ENCODE measurements at places on chromosomes 11 and 22. TPM values are rescaled to one million over a fixed set of nuclear protein-coding genes. Genes with fewer than 3 reads are reported as not detected.

DNA sequence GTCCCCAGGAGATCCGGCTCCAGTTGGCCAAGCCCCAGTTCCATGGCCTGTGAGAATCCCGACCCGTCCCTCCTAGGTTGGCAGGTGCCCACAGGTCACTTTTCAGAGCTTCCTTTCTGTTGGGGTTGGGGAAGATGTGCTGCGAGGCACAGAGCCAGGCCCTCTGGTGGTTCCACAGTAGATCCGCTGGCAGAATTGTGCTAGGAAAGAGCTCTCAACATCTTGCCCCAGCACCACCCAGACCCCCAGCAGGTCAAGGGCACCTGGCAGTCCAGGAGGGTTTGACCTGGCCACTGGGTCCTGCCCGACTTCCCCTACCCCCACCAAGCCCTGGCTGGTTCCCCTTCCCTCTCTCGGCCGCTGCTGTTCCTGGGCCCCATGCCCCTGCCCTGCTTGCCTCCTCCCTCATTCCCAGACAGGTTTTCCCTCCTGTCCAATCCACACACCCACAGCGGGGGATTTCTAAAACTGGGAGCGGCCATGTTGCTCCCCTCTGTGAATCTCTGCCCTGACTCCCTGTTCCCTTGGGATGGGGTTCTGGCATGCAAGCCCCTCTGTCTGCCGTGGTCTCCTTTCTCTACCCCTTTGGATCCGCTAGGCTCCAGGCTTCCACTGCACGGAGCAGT lies 26.2 kb upstream of the GCAT start:
- no peaks in the 10 kb centered on the region for H3K36me3 ChIP-seq
- DNase-seq, result no peak
- no peak overlapping the region for H3K27ac ChIP-seq
- no peaks in the 10 kb centered on the region for H3K27me3 ChIP-seq
- H3K4me1 ChIP-seq, result peaks cover 18% of the 10 kb centered on the region
- H3K4me3 ChIP-seq, result no peak overlapping the region

- H3K4me1 ChIP-seq, result peaks cover 42% of the 10 kb centered on the region
- H3K27ac ChIP-seq, result no peak overlapping the region
- H3K27me3 ChIP-seq, result peaks cover 50% of the 10 kb centered on the region
- H3K36me3 ChIP-seq, result no peaks in the 10 kb centered on the region
These were observed 60.6 kb upstream of the RASD2 start for GRCh38 chr22:35479985-35480550.

Gene TRIM77
- polyA plus RNA-seq, result not detected

- H3K36me3 ChIP-seq, result no peaks in the 10 kb centered on the region
- no peaks in the 10 kb centered on the region for H3K27me3 ChIP-seq
- peak overlapping the region; percentile 96 for H3K27ac ChIP-seq
- H3K4me1 ChIP-seq, result peaks cover 86% of the 10 kb centered on the region
- H3K4me3 ChIP-seq, result no peak overlapping the region
These were observed 28.5 kb downstream of the CD44 start for GRCh38 chr11:35167426-35167954.

GRCh38 chr11:126024123-126024522 lies 38.5 kb downstream of the CDON start:
- no peak overlapping the region for H3K4me3 ChIP-seq
- H3K36me3 ChIP-seq, result no peaks in the 10 kb centered on the region
- peaks cover 11% of the 10 kb centered on the region for H3K27me3 ChIP-seq
- H3K27ac ChIP-seq, result no peak overlapping the region

Gene MUC6
- polyA plus RNA-seq, result 0.22 TPM

- no peak overlapping the region for H3K4me3 ChIP-seq
- no peaks in the 10 kb centered on the region for H3K36me3 ChIP-seq
- DNase-seq, result peak; percentile 17
These were observed 28.2 kb downstream of the IGHMBP2 start for GRCh38 chr11:68931911-68932310.

- DNase-seq, result no peak
- H3K36me3 ChIP-seq, result peaks cover 35% of the 10 kb centered on the region
- H3K27me3 ChIP-seq, result peaks cover 4% of the 10 kb centered on the region
- H3K4me1 ChIP-seq, result peaks cover 20% of the 10 kb centered on the region
- H3K27ac ChIP-seq, result peak overlapping the region; percentile 94
These were observed 607 bp downstream of the MRPL11 start for GRCh38 chr11:66437979-66438503.

GRCh38 chr22:35915477-35916013 lies 113.1 kb downstream of the RBFOX2 start:
- H3K4me1 ChIP-seq, result peaks cover 46% of the 10 kb centered on the region
- H3K27me3 ChIP-seq, result no peaks in the 10 kb centered on the region
- H3K36me3 ChIP-seq, result no peaks in the 10 kb centered on the region
- no peak overlapping the region for H3K4me3 ChIP-seq
- no peak overlapping the region for H3K27ac ChIP-seq

Data from spleen (tissue), 13 donors.